Stimulated activated CD4-positive, alpha-beta T cell treated with anti-CD3 and anti-CD28 coated beads, TNF-alpha, amount 100 ng/mL, for 4 hours (primary cell): ENCODE measurements at places on chromosomes 2 and 18.

GRCh38 chr18:57965246-57965645 is 78.8 kb upstream of the NEDD4L start:
- no peak for DNase-seq

- no peak for DNase-seq
Observed at GRCh38 chr2:144042751-144043150, 477.2 kb downstream of the ZEB2 start.

DNA sequence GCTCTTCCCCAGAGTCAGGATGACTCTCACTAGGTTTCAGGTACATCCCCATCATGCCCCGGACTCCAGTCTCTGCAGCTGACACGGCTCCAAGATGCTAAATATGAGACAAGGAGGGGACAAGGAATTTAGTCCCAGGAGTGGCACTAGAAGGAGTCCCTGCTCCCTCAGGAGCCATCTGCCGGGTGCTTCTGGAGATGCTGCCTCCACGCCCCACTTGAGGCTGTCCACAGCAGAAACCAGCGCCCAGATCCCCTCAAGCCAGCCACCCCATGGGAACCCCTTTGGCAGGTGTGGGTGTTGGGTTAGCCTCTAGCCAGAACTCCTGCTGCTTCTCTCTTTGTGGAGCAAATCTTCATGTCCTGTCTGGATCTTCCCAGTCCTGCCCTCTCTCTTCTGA is 40.3 kb downstream of the BCL11A start:
- no peak for DNase-seq

DNA sequence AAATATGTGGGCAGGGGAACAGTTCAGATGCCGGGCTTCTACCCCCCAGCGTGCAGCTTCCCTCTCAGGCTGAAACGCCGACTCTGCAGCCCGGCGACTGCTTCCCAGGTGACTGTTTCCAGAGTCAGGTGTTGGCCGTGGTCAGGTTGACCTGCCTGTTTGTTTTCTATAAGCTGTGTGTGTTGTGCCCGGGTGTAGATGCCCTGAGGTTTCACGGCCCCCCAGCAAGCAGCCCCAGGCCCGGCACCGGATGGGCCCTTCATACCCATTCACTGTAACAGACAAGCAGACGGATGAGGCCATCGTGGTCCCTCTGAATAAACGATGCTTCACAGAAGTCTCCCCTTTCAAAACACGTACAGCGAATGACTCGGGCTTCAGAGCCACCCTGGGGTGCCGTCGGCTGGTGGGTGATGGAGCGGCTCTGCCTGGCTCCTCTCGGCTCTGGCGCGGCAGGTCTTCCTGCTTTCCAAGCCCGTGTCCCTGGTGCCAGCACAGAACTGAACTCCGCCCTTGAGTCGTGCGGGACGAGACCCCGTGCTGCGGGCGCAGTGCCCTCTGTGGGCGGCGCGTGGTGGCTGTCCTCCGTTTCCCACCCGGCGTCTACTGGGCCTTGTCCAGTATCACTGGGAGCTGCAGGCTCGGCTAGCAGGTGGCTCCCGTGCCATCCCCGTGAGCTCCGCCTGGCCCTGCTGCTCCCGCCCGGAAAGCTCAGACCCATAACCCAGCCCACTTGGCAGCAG is 15.0 kb upstream of the KCNG2 start:
- DNase-seq, result no peak

GRCh38 chr18:46715062-46715461 is 41.8 kb downstream of the ST8SIA5 start:
- no peak for DNase-seq

GRCh38 chr2:100228967-100229366 is 86.6 kb upstream of the AFF3 start:
- no peak for DNase-seq
